CD4-positive, alpha-beta T cell treated with Interleukin-15 for 4 hours (primary cell): ENCODE measurements at places on chromosomes 11 and 22.
A peak's percentile ranks its signal among the peaks of the same experiment; 100 is the strongest.

DNA sequence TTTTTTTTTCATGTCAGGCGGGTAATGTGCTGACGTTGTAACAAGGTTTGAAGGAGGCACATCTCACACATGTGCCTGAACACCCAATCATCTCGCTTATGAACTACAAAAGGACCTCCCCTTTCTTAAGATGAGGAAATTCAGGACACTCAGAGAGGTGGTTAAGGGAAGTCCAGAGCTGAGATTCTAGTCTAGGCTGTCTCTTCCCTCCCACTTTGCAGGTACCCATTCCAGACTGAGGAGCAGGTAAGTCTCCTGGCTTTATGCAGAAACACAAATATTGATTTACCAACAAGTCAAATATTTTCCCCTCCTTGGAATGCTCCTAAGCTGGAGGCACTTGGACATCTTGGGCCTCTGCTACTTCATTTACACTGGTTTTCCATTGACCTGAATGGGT is 122.9 kb upstream of the CADM1 start:
- DNase-seq = no peak

GRCh38 chr11:34890089-34890488 is 26.1 kb downstream of the APIP start:
- no peak for DNase-seq

DNA sequence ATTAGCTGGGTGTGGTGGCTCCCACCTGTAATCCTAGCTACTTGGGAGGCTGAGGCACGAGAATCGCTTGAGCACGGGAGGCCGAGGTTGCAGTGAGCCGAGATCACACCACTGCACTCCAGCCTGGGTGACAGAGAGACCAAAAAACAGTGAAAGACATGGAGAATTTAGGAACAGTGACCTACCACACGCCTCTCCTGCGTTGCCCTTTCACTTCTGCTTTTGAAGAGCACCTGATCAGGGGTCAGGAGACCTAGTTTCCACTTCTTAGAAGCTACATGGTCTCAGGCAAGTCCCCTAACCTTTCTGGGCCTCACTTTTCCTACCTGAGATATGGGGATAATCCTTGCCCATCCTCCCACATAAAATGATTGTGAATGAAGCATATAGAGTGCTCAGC is 12.2 kb downstream of the SLC35C1 start:
- no peak for DNase-seq

GRCh38 chr11:45664376-45665205 is 831 bp downstream of the CHST1 start:
- DNase-seq = no peak

DNA sequence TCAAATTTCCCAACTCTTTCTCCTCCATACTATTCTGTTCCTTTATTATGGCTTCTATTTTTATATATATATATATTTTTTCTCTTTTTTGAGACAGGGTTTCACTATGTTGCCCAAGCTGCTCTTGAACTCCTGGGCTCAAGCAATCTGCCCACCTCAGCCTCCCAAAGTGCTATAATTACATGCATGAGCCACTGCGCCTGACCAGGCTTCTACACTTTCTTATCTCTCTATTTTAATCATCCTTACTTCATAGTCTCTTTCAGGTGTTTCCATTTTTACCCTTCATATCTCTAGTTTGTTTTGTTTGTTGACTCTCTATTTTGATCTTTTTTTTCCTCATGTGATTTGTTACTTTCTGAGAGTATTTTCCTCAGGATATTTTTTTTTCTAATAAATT is 19.8 kb downstream of the GVQW3 start:
- no peak for DNase-seq

GRCh38 chr11:102592634-102593581 is 32.2 kb downstream of the MMP20 start:
- no peak for DNase-seq

- no peak for DNase-seq
These were observed 37.0 kb downstream of the SIK3 start for GRCh38 chr11:117061256-117061655.

DNA sequence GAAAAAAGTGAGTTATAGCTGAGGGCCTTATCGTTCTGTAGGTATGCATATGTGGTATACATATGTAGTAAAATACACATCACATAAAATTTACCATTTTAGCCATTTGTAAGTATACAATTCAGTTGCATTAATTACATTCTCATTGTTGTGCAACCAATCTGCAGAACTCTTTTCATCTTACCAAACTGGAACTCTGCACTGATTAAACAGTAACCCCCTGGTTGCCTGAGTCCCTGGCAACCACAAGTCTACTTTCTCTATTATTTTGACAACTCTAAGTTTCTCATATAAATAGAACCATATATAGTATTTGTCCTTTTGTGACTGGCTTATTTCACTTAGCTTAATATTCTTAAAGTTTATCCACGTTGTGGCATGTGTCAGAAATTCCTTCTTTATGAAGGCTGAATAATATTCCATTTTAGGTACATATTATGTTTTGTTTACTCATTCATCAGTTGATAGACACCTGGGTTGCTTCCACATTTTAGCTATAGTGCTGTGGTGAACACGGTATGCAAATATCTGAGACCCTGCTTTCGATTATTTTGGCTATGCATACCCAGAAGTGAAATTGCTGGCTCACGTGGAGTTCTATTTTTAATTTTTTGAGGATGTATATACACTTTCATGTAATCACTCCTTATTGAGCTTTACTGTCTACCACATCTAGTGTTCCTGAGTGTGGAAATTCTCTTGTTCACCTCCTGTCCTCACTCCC is 1.6 kb upstream of the DDX10 start:
- no peak for DNase-seq

DNA sequence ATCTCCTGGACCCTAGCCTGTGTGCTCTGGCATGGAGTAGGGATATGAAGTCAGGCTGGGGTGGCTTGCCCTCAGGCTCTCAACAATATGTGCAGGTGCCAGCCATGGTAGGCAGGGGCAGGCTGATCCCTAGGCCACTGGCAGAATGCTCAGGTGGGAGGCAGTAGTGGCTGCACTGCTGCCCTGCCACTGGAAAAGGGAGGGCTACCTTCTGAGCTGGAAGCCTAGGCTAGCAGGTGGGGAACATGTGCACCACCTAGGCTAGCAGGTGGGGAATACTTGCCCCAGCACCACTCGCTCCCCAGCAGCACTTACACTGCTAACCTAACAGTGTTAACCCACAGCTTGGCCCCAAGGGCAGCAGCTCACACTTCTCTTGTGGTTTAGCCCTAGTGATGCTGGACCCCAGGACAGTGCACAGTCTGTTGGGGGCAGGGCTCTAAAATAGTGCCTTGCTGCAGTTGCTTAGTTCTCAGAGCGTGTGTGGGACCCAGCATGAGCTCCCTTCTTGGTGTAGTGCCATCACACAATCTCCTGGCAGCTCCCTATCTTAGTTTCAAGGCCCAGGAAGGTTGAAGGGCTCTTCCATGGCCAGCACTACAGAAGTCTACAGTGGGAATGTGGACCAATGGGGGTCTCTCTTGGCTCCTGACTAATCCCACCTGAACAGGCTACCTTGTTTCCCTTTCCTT is 130.8 kb downstream of the FCHSD2 start:
- DNase-seq = no peak

DNA sequence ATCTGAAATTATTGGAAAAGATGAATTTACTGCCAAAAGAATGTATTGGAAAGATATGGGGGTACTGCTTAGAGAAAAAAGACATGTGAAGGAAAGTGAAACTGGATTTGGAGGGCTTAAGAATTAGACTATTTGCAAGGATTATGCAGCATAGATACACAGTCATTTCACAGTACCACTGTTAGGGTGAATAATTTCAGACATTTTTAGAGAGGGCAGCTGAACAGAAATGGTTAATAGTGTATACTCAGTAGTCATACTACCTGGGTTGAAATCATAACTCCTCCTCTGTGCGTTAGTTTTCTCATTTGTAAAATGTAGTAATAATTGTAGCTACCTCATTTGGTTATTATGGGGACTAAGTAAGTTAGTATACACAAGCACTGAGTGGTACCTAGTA is 33.0 kb downstream of the GAS2 start:
- DNase-seq = no peak

- no peak for DNase-seq
These were observed 101.7 kb downstream of the ATM start for GRCh38 chr11:108324587-108324986.

DNA sequence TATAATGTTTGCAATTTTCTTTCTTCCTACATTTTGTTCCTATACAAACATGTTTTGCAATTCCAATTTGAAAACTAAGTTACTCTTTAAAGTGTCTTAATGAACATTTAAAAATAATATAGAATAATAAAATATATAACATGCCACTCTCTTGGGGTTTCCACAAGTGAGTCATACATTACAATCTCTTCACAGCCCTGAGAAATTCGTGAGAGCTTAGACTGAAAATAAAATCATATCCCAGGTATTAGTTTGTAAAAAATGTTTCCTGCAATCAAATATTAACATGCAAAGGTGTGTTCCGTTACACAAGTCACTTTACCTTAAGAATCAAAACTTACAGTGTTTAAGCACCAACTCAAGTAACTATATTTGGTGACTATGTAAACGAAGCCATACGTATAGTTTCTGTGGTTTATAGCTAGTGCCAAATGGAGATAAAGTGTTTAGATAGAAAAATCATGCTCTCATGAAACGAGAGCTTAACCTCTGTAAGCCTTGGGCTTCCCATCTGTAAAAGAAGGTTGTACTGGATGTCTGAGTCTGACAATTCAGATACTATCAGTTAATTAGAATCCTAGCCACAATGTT is 253.6 kb upstream of the ANO3 start:
- DNase-seq = no peak

- DNase-seq = no peak
These were observed 16.0 kb downstream of the OVOL1 start for GRCh38 chr11:65802841-65803240.

DNA sequence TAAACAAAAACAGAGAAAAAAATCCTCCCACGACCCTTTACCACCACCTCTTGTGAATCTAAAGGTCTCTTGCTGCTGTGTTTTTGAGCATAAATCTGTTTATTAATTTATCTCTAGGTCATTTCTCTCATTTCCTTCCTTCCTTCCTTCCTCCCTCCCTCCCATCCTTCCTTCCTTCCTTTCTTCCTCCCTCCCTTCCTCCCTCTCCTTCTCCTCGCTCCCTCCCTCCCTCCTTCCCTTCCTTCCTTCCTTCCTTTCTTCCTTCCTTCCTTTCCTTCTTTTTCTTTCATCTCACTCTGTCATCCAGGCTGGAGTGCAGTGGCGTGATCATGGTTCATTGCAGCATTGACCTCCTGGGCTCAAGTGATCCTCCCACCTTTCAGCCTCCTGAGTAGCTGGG is 13.5 kb upstream of the APOBEC3A start:
- no peak for DNase-seq

GRCh38 chr11:128720522-128720985 is 26.7 kb downstream of the FLI1 start:
- peak; percentile 48 for DNase-seq

DNA sequence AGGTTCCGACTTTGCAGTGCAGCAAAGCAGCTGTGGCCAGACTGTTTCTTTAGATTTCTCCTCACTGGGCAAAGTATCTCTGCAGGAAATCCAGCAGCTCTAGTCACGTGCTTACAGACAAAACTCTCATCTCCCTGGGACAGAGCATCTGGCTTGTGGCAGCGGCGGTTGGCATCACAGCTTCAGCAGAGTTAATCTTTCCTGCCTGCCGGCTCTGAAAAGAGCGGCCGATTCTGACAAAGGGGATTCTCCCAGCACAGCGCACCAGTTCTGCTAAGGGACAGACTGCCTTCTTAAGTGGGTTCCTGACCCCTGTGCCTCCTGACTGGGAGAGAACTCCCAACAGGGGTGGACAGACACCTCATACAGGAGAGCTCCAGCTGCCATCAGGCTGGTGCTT is 1357.3 kb upstream of the TENM4 start:
- DNase-seq = no peak

- no peak for DNase-seq
These were observed 2.5 kb downstream of the SELENOM start for GRCh38 chr22:31104869-31105268.

- DNase-seq = no peak
These were observed 205.0 kb upstream of the E2F8 start for GRCh38 chr11:19445771-19446170.

DNA sequence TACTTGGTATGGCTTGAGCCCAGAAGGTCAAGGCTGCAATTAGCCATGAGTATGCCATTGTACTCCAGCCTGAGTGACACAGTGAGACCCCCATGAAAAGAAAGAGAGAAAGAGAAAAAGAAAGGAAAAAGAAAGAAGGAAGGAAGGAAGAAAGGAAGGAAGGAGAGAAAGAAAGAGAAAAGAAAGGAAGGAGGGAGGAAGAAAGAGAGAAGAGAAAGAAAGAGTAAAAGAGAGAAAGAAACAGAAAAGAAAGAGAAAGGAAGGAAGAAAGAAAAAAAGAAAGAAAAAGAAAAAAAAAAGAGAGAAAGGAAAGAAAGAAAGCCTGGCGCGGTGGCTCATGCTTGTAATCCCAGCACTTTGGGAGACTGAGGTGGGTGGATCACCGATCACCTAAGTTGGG is 77.5 kb downstream of the CSTPP1 start:
- no peak for DNase-seq

GRCh38 chr11:74316772-74317505 is 5.5 kb upstream of the P4HA3 start:
- no peak for DNase-seq
